Type B pancreatic cell (in vitro differentiated cells): ENCODE measurements at places on chromosomes 4 and X.

DNA sequence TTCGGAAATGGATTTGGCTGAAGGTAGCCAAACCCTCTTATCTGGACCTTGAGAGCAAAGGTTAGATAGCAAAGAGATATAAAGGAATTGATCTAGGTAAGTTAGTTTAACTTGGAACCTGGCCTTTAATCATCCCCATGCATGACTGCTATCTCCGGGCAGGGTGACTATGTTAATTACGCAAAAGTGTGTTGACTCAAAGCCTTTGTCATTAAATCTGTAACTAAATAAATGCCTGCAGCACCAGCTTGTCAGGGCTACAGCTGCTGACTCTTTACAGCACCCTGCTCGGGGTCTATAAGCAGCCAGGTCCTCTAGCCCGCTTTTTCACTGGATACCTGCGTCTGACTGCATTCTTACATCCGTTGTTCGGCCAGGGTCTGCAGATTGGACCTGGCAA, 201.7 kb downstream of the TBCK start:
- no peaks in the 10 kb centered on the region for H3K27me3 ChIP-seq
- DNase-seq: no peak
- peaks cover 55% of the 10 kb centered on the region for H3K36me3 ChIP-seq
- no peak overlapping the region for H3K4me3 ChIP-seq
- no peaks in the 10 kb centered on the region for H3K4me1 ChIP-seq
- no peak overlapping the region for H3K27ac ChIP-seq

- H3K36me3 ChIP-seq: no peaks in the 10 kb centered on the region
- no peaks in the 10 kb centered on the region for H3K27me3 ChIP-seq
- H3K4me1 ChIP-seq: no peaks in the 10 kb centered on the region
- DNase-seq: no peak
These were observed 9.2 kb downstream of the TMEM156 start for GRCh38 chr4:39023059-39023458.

DNA sequence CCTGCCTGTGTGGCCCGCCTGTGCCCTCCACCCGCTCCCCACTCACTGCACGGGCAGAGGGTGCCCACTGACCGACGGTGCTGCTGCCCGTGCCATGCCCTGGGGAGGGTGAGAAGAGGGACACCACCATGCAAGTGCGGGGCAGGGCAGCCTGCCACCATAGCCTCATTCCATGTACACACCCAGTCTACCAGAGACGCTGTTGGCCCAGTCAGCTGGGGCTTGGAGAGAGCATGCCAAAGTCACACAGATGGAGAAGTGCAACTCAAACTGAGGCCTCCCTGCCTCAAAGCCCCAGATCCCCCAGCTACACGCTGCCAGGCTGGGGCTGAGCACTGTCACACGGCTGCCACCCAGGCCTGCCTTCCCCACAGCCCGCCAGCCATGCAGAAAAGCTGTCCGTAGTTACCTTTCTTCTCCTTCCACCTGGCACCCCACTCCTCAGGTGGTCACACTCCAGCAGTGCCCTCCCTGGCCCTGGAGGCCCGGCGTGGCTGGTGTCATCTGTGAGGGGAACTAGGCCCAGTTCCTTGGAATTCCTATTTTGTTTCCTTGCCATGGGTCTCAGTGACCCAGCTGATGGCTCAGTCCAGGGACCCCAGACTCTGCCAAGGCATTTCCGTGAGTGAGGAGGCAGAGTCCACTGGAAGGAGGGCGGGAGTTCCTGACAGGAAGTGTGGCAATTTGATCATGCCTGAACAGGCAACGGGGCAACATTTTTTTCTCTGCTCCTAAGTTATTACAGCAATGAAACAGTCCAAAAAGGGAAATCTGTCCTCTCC, at the start of gene SLC2A9:
Gene SLC2A9, minus strand, starts transcription at position 627 of the 782 bp plus-strand sequence. Its CDS starts 68 bp downstream, at position 559.
- H3K27me3 ChIP-seq: peaks cover 16% of the 10 kb centered on the region
- peak within 1 kb of the TSS; percentile 13 for H3K27ac ChIP-seq
- peaks cover 19% of the 10 kb centered on the region for H3K4me1 ChIP-seq
- H3K4me3 ChIP-seq: no peak within 1 kb of the TSS
- H3K36me3 ChIP-seq: no peaks in the 10 kb centered on the region

- no peaks in the 10 kb centered on the region for H3K4me1 ChIP-seq
- peaks cover 32% of the 10 kb centered on the region for H3K36me3 ChIP-seq
- H3K27me3 ChIP-seq: no peaks in the 10 kb centered on the region
These were observed 25.0 kb downstream of the ASMTL start for GRCh38 chrX:1427756-1428155.
